ENCODE measurements at places on chromosomes 1 and 21.

DNA sequence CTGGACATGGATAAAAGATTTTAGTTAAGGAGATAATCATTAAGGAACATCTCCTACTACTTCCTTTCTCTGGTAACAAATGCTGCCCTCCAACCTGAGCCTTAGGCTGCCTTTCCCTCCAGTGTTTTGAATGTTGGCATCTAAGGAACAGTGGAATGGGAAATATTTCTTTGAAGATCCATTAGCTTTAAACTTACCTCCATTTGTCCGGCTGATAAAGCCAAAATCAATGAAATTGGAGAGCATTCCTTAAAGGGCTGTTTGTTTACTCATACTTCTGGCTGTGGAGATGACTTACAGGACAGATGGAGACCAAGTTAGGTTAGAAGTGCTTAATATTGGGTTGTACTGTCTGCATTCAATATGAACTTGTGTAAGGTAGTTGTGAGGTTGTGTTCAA, 439.1 kb downstream of the PLA2G4A start:
- DNase-seq, result no peak

DNA sequence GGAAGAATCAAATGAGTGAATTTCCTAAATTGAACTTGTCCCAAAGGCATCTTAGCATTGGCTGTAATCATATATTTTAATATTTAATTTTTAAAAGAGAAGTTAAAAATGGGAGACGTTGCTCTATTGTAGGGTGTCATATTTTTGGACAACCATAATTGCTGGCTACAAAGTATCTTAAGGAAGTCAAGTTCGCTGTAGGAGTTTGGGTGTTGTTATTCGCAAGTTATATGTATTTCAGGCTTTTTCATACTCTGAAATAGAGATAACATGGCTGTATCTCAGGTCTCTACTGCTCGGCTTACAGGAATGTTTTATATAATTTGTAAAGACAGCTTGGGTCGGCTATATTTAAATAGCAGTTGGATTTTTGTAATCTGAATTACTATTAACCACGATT, 852 bp downstream of the TMEM50A start:
- DNase-seq, result peak; percentile 12

GRCh38 chr1:87830432-87830978, 501.8 kb downstream of the LMO4 start:
- DNase-seq, result no peak

GRCh38 chr1:24584171-24584647, 28.3 kb downstream of the NCMAP start:
- DNase-seq, result no peak

- no peak for DNase-seq
Observed at GRCh38 chr1:3614755-3615742, 3.7 kb upstream of the MEGF6 start.

DNA sequence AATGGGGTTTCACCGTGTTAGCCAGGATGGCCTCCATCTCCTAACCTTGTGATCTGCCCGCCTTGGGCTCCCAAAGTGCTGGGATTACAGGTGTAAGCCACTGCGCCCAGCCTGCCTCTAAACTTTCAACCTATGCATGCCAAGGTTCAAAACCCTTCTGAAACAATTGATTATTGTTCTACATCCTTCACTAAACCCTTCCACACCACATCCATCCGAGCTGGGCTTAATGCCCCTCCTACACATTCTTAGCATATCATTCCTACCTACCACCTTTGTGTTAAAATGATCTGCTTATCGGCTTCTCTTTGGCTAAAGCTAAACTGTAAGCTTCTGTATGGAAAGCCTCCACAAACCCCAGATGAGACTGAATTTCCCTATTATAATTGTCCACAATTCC, 40.8 kb upstream of the DOCK7 start:
- DNase-seq, result no peak

Data from pons (tissue), 1 donor.